Hematopoietic multipotent progenitor cell treated with erythropoietin and hydrocortisone succinate and interleukin-3 and kit ligand, for 4 days (in vitro differentiated cells): ENCODE measurements at places on chromosomes 2 and 18.

GRCh38 chr2:219218217-219218731 is 484 bp downstream of the ABCB6 start:
- peak; percentile 78 for DNase-seq

GRCh38 chr2:36965206-36965605 is 1.1 kb downstream of the STRN start:
- peak; percentile 30 for DNase-seq

- DNase-seq: no peak
Observed at GRCh38 chr2:57886161-57886786, 160.3 kb upstream of the VRK2 start.

GRCh38 chr2:152247337-152247695 is 71.8 kb upstream of the STAM2 start:
- no peak for DNase-seq
